Activated CD8-positive, alpha-beta memory T cell treated with anti-CD3 and anti-CD28 coated beads for 1 hour (primary cell): ENCODE measurements at places on chromosomes 5 and 9.
A peak's percentile ranks its signal among the peaks of the same experiment; 100 is the strongest.

DNA sequence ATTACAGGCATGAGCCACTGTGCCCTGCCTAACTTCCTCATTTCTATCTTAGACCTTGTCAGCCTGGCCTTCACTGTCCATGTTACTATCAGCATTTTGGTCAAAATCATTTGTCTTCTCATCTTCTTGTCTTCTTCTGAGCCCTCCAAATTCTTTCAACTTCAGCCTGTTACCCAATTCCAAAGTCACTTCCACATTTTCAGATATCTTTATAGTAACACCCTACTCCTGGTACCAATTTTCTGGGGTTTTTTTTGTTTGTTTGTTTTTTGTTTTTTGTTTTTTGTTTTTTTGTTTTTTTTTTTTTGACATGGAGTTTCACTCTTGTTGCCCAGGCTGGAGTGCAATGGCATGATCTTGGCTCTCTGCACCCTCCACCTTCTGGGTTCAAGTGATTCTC is 90.3 kb upstream of the LARP1 start:
- DNase-seq: no peak

DNA sequence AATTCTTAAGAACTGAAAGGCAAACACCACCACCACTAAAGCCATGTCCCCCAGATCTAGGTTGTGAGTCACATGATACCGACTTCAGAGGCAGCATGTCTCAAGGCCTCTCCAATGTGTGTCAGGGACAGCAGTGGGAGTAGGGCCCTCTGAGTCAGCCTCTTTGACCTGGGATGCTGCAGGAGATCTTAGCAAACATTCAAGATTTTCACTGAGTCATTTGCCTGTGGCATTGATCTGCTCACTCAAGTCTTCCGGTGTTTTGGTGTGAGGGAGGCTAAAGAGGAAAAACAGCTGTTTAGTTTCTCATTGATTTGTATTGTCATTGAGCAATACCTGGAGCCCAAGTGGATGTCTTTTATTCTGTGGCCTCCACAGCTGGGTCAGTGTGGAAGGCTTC is 36.1 kb downstream of the TMC1 start:
- peak; percentile 0 for DNase-seq

DNA sequence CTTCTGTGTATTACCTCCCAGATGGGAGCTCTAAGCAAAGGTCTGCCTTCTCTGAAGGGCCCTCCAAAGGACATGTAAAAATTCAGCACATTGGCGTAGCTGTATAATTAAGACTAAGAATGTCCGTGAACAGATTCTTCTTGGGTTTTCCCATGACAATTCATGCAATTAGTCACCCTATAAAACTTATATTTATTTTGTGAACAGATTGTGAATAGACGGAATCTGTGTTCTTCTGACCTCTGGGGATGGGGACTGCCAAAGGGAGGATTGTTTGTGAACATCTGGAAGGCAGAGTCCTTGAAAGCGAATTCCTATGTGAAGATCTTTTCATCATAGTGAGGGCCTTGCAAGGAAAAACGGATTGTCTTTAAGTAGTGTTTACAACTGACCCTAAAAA is 111.3 kb downstream of the EGFLAM start:
- DNase-seq: no peak

- DNase-seq: no peak
Measured at GRCh38 chr9:107539427-107540163, 50.0 kb upstream of the KLF4 start.

- DNase-seq: no peak
Measured at GRCh38 chr9:117734523-117735314, 30.5 kb downstream of the TLR4 start.

- DNase-seq: no peak
Measured at GRCh38 chr5:66717455-66718373, 121.5 kb downstream of the MAST4 start.

DNA sequence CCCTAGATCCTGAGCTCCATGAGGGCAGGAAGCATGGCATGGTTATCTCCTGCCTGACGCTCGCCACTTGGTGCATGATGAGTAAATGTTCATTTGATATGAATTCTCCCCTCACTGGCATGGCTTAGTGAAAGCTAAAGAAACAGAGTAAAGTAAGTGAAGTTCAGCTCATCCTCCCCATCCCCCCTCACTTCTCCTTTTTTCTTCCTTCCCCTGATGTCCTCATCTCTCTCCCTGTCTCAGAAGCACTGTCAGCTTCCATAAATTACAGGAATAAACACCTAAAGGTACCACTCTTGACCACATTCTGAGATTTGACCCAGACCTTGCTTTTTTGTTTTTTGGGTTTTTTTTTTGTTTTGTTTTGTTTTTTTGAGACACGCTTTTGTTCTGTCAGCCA is 73.3 kb downstream of the SNX18 start:
- DNase-seq: no peak

GRCh38 chr9:125633116-125633745 is 73.8 kb downstream of the MAPKAP1 start:
- no peak for DNase-seq

DNA sequence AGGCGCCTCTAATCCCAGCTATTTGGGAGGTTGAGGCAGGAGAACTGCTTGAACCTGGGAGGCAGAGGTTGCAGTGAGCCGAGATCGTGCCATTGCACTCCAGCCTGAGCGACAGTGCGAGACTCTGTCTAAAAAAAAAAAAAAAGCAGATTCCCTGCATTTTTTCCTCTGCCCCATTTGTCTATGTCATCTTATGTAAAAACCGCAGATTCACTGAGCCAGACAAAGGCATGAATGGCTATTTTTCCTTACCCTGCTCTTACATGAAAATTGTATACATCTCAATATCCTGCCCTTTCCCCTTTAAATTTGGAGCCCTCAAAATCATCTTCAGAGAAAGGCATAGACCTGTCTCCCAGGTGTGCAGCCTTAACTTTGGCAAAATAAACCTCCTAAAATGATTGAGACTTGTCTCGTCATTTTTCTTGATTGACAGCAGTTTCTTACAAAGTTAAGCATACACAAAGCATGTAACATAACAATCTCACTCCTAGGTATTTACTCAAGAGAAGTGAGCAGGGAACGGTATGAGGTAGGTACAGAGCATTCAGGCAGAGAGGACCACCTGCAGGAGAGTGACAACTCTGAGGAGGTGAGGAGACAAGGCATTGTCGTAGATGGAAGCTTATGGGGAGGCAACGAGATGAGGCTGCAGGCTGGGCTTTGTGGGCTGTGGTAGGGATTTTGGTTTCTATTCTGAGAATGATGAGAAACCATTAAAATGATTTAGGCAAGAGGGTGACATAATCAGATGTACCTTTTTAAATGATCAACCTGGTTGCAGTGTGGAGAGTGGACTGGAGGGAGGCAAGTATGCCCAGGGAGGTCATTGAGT is 65.7 kb upstream of the IL6ST start:
- DNase-seq: no peak

- no peak for DNase-seq
Measured at GRCh38 chr5:124263680-124264491, 482.6 kb downstream of the ZNF608 start.

GRCh38 chr5:98768960-98769209 is 4.6 kb upstream of the RGMB start:
- no peak for DNase-seq

- no peak for DNase-seq
Measured at GRCh38 chr9:341634-342421, 127.2 kb downstream of the DOCK8 start.

- no peak for DNase-seq
Measured at GRCh38 chr9:131165523-131165922, 40.1 kb downstream of the NUP214 start.

- DNase-seq: no peak
Measured at GRCh38 chr5:149724884-149725283, 5.2 kb upstream of the PPARGC1B start.

GRCh38 chr5:81950996-81951395 is 20.8 kb upstream of the ATG10 start:
- DNase-seq: no peak

GRCh38 chr9:1759009-1759408 is 256.1 kb upstream of the SMARCA2 start:
- no peak for DNase-seq

DNA sequence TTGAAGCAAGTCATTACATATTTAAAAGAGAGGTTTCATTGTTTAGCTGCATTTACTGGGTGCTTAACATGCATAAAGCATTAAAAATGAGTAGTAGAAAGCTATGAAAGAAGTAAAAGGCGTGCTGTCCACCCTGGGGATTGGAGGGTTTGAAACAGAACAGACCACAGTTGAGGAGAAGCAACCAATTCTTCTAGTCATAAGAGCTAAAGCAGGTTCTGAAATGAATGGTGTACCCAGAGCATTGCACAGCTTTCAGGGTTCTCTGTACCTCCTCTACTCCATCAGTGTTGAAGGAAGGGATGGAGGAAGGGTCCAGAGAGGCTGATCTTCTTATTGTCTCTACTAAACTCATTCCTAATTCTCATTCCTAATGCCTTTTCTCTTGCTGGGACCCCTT is 68.9 kb downstream of the SH3RF2 start:
- no peak for DNase-seq

GRCh38 chr5:168163966-168164365 is 127.5 kb upstream of the WWC1 start:
- no peak for DNase-seq

- no peak for DNase-seq
Measured at GRCh38 chr5:2761921-2762488, 10.5 kb upstream of the IRX2 start.

- no peak for DNase-seq
Measured at GRCh38 chr5:36369219-36369690, 67.6 kb upstream of the RANBP3L start.

DNA sequence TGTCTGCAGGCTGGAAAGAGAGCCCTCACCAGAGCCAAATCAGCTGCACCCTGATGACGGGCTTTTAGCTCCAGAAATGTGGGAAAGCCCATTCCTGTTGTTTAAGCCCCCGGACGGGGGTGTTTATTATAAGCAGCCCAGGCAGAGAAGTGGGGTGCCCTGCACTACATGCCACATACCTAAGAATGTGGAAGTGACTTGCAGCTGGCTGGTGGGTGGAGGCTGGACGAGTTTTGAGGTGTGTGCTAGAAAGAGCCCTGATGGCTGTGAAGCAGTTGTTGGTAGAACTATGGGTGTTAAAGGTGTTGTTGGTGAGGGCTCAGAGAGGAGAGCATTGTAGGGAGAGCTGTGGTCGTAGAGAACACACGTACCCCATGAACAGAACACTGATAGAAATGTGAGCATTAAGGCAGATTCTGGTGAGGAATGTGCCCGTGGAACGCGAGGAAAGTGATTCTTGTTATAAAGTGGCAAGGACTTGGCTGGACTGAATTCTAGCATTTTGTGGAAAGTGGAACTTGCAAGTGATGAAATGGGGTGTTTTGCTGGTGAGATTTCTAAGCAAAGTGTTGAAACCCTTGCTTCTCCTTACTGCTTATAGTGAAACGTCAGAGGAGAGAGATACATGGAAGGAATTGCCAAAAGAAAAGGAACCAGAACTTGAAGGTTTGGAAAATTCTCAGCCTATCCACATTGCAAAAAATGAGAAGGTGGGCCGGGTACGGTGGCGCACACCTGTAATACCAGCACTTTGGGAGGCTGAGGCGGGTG is 38.9 kb downstream of the AHRR start:
- no peak for DNase-seq

DNA sequence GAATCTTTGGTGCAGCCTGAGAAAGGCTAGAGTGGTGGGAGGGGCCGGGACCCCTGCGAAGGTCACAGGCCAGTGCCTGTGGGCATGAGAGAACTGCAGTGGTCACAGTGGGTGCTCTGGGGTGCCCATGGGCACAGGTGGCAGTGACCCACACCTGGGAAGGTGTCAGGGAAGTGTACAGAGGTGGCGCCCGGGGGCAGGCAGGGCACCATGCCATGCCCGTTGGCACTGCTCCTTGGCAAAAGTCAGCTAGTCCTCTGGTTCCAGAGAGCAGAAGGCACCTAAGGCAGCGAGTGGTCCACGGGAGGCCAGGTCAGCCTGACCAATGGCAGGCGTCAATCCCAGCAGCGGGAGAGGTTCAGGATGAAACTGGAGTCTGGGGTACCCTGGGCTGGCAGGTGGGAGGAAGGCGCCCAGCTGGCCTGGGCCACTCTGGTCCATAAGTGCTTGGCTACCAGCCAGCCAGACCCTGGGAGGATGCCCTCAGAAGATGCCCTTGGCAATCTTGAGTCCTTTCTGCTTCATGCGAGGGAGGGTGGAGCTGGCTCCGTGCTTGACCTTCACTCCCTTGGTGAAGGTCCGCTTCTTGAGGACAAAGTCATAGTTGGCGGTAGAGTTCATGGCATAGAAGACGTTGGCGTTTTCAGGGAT is 22.8 kb downstream of the RALGDS start:
- no peak for DNase-seq

DNA sequence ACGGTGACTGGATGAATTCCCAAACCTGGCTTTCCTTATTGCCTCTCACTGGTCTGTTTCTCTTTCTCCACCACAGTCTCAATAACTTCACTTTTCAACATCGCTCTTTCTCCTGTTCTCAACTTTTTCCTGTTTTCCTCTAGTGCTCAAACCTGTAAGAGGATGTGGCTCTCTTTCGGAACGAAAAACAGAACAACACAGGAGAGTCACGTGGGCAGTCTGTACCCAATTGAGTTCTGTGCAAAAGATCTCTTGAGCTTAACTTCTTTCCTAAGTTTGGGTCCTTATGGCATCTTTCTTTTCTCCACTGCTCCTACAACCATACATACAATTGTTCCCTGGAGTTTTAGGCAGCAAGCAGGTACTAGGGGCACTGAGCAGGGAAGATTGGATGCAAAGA is 8.9 kb downstream of the HAVCR1 start:
- no peak for DNase-seq

DNA sequence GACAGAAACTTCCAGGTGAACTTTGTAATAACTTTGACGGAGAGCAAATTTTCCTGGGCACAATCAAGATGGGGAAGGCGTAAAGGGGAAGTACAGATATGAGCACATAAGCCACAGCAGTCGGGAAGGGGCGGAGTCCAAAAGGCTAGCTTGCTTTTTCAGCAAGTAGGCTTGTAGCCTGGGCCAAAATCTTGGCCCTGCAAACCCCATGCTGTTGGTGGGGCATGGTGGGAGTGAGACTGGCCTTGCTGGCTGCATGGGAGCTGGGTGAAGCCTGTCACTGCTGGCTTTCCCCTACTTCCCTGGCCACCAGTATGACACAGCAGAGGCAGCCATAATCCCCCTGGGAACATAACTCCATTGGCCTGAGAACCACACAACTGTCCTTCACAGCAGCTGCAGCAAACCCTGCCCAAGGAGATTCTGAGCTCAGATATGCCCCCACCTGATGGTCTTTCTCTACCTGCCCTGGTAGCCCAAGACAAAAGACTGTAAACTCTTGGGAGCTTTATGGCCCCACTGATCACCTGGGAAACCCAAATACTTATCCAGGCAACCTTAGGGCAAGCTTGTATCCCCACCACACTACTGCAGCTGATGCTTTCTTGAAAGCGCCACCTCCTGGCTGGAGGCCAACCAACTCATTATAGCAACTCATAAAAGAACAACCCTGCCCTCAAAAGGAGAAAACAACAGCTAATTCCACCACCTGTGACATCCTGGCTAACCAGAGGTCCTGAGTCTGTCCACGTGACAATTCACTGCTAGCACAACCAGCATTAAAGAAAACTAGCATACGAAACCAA is 24.0 kb downstream of the DCTN4 start:
- DNase-seq: no peak
